ENCODE measurements at places on chromosomes 3 and 15.

DNA sequence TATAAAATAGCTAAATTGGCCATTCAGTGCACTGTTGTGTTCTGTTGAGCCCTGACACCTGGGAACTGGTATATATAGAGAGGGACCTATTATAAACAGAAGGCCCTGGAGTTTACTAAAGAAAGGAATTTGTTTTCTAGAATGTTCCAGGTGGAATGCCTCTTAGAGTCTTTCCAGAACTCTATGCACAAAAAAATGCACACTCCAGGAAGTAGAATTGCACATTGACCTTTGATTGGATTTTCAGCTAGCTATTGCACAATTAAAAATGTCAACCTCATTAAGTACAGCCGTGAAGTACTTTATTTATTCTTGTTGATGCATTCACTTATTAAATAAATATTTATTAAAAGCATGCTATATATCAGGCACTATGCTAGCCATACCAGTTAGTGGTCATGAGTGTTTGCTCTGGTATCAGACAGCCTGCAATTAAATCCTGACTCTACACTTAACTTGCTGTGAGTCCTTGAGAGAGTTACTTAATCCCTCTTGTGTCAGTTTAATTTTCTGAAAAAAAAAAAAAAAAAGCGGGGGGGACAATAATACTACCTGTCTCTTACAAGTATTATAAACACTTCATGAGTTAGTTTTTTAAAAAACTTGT, 40.8 kb downstream of the NDUFB4 start:
- no peak for DNase-seq

- DNase-seq = no peak
These were observed at the start of gene CCDC9B for GRCh38 chr15:40340740-40341400. Gene CCDC9B, minus strand, starts transcription at chr15:40340939. Its CDS starts 120 bp downstream, at chr15:40340819.

DNA sequence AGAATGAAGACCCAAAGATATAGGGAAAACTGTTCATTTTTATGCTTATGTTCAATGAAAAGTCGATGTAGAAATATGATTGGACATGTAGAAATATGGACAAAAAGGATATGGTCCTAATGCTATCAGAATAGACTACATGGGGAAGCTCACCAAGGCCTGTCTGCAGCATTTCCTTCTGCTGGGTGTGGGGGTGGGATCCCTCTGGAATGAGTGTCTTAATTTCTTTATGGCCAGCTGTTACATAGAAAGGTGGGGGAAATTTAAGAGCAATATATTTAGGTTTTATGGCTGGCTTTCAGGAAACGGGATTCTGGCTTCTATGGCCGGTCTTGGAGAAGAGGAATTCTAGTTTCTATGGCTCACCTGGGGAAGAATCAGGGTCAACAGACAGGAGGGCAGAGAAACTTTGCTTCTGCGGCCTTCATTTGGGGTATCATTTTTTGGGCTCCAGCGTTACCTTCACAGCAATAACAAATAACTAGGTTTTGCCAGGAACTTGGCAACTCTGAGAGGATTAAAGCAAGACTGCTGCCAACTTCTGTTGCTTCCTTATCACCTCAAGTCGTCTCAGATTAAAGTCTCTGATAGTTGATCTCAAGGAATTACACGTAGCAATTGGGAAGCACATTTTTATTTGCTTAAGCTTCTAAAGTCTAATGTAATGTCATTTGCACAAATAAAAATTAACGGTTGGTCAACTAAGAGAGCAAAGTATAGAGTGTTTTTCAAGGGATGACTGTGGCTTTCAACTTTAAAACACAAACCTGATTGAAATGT, 57.0 kb upstream of the GATM start:
- no peak for DNase-seq

- DNase-seq = no peak
These were observed 11.9 kb downstream of the NOX5 start for GRCh38 chr15:69026355-69026754.

DNA sequence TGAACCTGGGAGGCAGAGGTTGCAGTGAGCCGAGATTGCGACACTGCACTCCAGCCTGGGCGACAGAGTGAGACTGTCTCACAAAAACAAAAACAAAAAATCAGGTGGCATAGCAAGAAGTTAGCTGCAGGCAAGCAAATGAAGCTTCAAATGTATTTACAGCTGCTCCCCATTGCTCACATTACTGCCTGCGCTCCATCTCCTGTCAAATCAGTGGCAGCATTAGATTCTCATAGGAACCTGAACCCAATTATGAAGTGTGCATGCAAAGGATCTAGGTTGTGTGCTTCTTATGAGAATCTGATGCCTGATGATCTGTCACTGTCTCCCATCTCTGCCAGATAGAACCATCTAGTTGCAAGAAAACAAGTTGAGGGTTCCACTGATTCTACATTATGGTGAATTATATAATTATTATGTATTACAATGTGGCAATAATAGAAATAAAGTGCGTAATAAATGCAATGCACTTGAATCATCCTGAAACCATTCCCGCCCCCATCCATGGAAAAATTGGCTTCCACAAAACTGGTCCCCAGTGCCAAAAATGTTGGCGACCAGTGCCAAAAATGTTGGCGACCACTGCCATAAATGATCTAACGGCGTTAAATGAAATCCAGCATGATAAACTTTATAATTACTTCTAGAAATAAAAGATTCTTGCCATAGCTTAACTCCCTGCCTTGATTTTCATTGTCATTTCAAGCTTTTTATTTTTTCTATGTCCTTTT, 616.7 kb upstream of the NAALADL2 start:
- no peak for DNase-seq

DNA sequence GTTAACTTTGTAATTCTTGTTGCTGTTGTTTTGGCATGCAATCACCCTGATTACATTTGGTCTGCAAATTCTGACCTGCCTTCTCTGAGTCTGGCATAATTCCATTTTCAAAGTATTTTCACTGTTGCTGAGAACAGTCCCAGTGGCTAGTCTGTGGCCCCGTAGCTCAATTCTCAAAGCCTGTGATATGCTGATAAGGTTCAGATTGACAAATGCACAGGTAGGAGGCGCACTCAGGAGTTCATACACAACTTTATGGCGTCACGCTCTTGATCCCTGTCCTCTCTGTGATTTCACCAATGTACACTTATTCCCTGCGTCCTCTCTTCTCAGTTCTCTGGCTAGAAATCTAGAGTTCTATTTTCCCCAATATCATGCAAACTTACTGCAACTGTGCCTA, 376.6 kb upstream of the SLCO3A1 start:
- no peak for DNase-seq

DNA sequence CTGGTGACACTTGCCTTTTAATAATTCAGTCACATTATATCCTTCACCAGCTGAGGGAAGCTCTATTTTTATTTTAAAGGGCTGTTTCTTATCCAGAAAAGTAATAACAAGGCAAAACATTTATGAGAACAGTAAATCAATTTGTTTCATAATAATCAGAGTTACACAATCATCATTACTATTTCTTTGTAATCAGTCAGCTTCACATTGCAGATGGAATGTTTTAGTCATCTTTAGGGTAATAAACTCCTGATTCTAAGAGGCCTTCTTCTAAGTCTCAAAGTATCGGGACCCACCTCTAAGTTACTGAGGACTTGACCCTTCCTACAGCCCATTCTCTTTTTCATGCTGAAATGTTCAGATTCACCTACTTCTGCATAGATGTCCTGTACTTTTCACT, 298.3 kb upstream of the TGFBR2 start:
- no peak for DNase-seq

DNA sequence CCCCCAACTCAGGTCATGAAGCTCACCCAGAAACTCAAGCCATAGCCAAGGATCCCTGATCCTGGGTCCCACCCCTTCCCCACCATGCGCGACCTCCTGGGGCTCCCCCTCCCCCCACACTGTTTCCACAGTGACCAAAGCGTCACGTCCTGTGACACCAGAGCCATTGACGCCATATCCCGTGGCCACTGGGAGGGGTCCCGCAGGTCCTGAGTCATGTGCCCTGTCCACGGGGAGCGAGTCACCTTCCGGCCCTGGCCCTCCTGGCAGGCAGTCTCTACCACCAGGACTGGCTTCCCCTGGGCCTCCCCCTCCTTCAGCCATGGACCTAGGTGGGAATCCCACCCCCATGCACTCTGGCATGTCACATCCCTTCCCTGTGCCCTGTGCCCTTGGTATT, 15.6 kb downstream of the SEMA3F start:
- no peak for DNase-seq

DNA sequence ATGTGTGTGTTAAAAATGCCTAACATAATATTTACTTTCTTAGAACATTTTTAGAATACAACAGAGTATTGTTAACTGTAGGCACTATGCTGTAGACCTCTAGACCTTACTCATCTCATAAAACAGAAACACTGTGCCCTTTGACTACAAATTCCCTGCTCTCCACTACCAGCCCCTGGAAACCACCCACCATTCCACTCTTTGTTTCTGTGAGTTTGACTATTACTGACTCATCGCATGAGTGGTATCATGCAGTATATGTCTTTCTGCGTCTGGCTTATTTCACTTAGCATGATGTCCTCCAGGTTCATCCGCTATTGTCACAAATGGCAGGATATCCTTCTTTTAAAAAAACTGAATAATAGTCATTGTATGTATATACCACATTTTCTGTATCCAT, 216.7 kb upstream of the CFAP20DC start:
- DNase-seq = no peak

GRCh38 chr15:36666228-36666905, 86.9 kb downstream of the CDIN1 start:
- DNase-seq = no peak

DNA sequence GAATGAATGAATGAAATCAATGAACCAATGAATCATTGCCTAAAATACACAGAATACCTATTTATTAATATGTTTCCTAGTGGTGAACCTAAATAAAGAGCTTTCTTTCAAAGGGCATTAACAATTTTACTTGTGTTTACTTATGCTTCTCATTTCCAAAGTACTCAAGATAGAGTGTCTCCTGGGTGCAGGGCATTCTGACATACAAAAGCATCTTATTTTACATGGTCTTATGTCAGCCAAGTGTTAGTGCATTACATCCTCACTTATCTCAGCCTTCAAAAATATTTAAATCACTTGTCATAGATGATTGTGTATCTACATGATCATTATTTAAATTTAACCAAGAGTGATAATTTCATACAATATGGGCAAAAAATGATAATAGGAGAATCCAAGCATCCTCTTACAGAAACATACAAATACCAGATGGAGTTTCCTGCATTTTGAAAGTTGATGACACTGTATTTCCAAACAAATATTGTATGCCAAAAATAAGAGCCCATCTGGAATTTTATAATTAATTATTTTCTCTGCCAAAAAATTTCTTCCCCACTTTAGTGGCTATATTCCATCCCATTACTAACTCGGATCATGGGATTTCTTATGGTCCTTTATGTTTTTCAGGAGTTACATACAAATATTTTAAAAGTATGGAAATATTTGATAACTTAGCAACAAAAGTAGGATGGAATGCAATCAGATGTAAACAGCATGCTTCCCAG, 279.0 kb downstream of the RBMS3 start:
- DNase-seq = no peak

- DNase-seq = no peak
These were observed 67.6 kb downstream of the SSUH2 start for GRCh38 chr3:8576841-8577571.

DNA sequence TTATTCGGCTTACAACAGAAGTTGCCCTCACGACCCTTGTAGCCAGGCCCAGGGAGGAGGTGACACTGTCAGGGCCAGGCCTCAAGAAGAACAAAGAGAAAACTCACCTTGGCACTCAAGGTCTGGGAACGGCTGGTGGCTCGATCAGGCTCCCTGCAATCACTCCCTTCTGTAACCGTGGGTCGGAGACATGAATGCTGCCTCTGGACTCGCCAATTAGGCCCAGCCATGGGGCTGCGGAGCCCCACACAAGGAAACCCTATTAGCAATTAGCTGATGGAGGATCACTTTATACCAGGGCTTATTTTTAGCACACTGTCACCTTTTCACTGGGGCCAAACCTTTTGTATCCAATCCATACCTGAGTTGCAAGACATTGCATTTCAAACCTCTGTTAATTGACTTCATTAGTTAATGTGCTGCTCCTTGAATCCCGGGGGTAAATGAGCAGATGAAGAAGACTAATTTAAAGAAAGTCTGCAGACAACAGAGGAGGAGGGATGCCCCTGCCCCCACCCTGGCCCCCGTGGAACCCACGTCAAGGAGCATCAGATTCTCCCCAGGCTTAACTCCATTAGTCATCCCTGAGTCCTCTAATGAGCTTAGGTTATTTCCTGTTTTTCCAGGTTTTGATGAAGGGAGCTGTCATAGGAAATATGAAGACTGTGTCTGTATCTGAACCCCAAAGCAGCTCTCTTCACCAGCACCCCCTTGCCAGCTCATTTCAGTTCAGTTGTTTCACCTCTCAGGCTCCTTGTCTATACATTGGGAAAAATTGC, 255.3 kb downstream of the RORA start:
- DNase-seq = no peak

- no peak for DNase-seq
These were observed 45.8 kb downstream of the HAPLN3 start for GRCh38 chr15:88849376-88850072.

- DNase-seq = no peak
These were observed 12.9 kb downstream of the MB21D2 start for GRCh38 chr3:192904632-192905289.
